Urinary bladder (tissue), 4 donors: ENCODE measurements at places on chromosomes 5 and 9. TPM values are rescaled to one million over a fixed set of nuclear protein-coding genes. Genes with fewer than 3 reads are reported as not detected.

DNA sequence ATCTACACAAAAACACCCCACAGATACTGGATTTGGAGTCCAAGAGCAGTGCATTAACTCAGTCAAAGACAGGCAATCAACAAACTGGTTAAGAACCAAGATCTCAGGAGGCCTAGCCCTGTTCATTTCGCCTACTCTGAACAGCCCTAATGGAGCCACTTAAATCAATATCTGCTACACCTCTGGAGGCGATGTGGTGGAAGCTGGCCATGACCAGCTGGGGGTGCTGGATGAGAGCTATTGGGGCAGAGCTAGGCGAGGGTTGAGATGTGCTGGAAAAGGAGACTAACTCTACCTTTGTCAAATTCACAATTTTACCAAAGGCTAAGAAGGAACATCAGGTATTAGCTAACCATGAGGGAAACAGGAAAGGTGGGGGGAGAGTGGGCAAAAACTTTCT, 23.3 kb upstream of the ARSB start:
- DNase-seq = no peak

GRCh38 chr5:32210151-32210550, 36.0 kb upstream of the GOLPH3 start:
- no peak for DNase-seq

DNA sequence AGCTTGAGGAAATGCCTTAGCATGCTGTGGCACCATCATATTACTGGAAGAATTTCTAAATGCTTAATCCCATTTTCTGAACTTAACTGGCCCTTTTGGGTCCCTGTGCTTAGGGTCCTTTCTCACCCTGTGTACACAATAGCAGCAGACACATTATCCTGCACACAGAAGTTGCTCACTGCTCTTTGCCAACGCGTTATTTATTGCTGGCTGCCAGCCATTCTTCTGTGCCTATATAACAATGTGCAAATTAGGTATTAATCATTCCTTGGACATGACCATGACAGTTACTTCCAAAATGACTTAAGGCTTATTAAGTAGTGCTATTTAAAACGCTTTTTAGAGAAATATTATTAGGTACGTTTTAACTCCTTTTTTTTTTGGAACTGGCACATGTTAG, 134.7 kb downstream of the FBN2 start:
- no peak for DNase-seq

- no peak for DNase-seq
Observed at GRCh38 chr5:139426203-139426885, 13.0 kb downstream of the DNAJC18 start.

FLT4 gene
- total RNA-seq = 18.2 TPM

THBS4 gene
- total RNA-seq = 3.9 TPM

CD274 gene
- total RNA-seq = 2.4 TPM
